ENCODE measurements at places on chromosomes 1 and 21.
A peak's percentile ranks its signal among the peaks of the same experiment; 100 is the strongest.

DNA sequence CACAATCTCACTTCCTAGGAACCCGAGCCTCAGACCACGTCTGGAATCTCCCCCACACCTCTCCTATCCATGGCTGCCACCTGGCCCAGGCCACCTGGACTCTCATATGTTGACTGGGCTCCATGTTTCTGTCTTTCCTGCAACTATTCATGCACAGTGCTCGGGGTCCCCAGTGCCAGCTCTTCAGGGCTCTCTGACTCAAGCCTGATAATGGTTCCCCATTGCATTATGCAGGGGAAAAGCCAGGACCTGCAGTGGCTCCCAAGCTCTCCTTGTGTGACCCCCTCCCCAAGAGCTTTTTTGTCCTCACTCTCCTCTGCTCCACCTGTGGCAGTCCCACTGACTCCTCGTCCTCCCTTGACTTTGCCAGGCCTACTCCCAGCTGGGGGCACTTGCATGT, 417.6 kb downstream of the NPHP4 start:
- no peak for DNase-seq

DNA sequence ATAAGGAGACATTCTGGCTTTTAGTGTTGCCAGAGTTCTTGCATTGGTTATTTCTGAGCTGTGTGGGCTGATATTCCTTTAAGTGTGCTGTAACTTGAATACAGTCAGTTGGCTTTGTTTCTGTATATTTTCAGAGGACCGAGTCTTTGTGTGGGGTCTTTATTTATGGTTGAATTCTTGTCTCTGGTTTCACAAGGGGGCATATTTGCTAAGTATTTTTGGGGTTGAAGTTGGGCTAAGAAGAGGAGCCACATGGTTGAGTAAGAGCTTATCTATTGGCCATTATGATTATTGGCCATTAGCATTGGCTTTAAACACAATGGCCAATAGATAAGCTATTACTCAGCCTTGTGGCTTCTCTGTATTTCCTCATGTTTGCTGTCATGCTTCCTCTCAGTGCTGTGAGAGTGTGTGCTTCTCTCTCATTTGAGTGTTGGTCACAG, 26.3 kb upstream of the PTGFR start:
- DNase-seq = peak; percentile 69

DNA sequence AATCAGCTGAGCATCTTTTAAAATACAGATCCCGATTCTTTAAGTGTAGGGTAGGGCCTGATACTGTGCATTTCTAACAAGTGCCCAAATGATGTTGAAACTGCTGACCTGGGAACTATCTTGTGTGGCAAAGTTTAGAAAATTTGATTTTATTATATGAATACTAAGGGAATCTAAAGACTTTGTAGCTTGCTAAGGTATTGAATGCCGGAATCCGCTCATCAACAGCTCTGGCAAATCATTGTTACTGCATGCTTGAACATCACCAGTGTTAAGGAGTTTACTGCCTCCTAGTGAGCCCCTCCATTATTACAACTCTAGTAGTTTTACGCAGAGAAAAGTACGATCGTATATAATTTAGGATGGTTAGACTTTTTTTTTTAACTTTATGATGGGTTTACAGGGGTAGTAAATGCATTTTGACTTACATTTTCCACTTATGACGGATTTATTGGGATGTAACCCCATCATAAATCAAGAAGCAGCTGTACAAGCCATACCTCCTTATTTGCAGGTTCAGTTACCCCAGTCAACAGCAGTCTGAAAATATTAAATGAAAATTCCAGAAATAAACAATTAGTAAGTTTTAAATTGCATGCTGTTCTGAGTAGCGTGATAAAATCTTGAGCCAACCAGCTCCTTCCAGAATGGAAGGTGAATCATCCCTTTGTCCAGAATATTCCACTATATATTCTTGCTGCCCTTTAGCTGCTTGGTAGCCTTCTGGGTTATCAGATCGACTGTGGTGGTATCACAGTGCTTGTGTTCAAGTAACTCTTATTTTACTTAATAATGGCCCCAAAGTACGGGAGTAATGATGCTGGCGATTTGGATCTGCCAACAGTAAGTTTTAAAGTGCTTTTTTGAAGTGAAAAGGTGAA, 892 bp downstream of the TYW3 start:
- DNase-seq = peak; percentile 64

- no peak for DNase-seq
Measured at GRCh38 chr1:69572921-69573320, 5.2 kb downstream of the LRRC7 start.

DNA sequence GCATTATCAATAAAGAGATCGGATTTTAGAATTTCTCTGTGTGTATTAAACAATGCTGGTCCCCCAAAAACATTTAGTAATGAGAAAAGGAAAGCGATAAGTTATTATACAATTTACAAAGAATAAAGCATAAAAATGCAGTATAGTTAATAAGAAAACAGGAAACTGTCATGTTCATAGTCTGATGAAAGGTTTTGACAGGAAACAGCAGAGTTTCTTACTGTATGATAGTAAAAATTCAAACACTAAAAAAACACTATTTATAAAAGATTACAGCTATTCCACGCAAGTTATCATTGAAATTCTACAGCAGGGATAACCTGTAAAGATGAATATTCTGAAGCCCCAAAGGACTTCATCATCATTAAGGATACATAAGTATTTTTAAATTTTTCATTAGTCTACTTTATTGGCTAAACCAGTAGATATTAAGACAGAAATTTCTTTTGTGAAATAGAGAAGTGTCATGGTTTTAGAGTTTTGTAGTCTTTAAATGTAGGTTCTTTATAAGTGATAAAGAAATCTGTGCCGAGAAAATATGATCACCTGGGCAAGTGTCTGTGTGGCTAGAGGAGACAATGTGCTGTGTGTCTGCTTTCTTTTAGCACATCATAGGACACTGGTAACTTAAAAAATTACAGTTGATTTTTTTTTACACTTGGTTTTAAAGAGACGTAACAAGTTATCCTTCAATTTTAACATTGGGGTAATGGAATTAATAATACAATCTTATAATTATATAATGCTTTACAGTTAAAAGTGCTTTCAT, 49.7 kb upstream of the GFI1 start:
- no peak for DNase-seq

- no peak for DNase-seq
Measured at GRCh38 chr1:243364866-243365265, 109.0 kb downstream of the SDCCAG8 start.

- DNase-seq = no peak
Measured at GRCh38 chr1:3534803-3535637, 76.3 kb downstream of the MEGF6 start.

DNA sequence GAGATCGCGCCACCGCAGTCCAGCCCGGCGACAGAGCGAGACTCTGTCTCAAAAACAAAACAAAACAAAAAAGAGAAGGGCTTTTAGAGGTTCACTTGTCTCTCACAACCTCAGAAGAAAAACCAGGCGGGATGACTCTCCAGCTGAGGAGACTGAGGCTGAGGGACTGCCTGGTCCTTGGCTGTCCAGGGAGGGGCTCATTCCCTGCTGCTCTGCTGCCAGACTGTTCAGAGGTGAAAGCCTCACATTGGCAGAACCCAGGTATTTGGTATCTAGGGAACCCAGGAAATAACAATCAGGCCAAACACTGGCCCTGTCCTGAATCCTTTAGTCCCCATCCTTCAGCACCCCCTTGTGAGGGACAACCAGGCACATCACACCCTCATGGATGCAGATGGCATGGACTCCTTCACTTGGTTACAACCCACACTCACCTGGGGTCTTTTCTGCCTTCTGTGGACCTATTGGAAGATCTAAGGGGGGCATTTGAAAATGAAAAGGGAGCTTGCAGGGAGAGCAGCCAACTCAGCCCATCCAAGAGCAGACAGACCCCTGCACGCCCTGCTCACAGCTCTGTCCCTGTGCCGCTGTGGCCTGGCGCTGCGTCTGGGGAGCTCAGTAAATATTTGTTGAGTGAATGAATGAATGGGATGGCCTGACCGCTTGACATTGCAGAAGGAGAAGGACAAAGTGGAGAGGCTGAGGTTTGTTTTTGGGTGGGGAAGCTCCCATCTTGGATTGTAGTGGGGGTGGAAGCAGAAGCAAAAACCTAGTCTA, 33.4 kb downstream of the CD247 start:
- no peak for DNase-seq

GRCh38 chr1:182257369-182258063, 134.1 kb downstream of the GLUL start:
- no peak for DNase-seq

GRCh38 chr1:107750364-107750959, 214.5 kb downstream of the VAV3 start:
- DNase-seq = peak; percentile 43

- DNase-seq = no peak
Measured at GRCh38 chr1:26684763-26685508, 10.9 kb upstream of the ARID1A start.

DNA sequence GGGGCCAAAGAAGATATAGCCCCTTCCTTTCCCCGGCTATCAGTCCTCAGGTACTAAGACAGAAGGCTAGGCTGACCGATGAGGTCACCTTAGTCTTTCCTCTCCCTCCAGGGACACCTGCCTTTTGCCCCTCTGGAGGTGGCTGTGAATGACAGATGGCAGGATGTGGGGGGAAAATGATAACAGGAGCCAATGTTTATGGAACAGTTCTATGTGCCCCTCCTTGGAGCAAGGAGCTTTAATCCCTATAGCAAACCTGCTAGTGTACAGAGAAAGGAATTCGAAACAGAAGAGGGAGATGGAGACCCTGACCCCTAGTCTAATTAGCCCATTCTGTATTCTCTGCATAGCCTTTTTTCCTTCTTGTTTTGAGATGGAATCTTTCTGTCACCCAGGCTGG, 28.1 kb downstream of the SERINC2 start:
- DNase-seq = no peak

DNA sequence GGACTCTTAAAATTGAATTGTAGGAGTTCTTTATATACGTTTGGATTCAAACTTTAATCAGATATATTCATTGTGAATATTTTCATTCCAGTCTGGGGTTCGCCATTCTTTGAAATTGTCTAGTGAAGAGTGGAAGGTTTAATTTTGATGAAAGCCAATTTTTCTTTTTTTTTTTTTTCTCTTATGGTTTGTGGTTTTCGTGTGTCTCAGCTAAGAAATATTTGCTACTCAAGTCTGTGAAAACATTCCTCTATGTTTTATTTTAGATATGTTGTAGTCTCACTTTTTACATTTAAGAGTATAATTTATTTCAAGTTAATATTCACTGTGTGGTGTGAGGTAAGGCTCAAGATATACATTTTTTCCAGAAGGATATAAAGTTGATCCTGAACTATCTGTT, 220.5 kb downstream of the KCNT2 start:
- peak; percentile 69 for DNase-seq

DNA sequence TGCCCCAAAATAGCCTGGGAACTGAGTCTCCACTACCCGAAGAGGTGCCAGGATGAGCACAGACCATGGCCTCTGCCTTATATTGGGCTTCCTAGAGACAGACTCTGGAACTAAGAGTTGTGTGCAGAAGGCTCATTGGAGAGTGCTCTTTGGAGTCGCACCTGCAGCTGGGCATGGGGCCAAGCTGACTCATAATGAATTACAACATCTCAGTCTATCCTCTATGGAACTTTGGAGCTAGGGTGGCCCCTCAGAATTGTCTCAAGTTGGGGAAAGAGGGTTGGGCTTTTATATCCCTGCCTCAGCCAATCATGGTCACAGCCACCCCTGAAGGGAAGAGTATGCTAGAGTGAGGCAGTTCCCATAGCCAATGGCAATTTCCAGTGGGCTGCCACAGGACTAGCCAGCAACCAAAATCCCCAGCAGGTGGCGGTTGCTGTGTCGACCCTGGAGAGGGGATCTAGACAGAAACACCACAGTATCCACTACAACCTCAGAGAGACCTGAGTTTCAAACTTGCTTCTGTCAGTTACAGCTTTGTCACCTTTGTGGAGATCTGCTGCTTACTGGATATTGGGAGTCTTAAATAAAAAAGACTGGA, 93.8 kb downstream of the DMRTA2 start:
- no peak for DNase-seq

GRCh38 chr1:16245476-16246196, 8.7 kb upstream of the CPLANE2 start:
- no peak for DNase-seq

GRCh38 chr1:1171546-1172340, 1.9 kb upstream of the TTLL10 start:
- no peak for DNase-seq

DNA sequence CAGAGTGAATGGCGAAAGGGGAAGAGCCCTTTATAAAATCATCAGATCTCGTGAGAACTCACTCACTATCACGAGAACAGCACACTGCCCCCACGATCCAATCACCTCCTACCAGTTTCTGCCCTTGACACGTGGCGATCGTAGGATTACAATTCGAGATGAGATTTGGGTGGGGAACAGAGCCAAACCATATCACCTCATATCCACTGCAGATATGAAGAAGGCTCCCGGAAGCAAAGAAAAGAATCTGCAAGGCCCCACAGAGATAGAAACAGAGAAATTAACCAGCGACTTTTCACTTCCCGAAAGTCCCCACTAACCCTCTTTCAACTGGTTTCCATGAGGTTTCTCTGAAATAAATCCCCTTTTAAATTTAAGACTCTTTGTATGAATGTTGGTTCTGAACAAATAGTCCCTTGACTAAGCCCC, 86.2 kb upstream of the IRF2BP2 start:
- DNase-seq = no peak

DNA sequence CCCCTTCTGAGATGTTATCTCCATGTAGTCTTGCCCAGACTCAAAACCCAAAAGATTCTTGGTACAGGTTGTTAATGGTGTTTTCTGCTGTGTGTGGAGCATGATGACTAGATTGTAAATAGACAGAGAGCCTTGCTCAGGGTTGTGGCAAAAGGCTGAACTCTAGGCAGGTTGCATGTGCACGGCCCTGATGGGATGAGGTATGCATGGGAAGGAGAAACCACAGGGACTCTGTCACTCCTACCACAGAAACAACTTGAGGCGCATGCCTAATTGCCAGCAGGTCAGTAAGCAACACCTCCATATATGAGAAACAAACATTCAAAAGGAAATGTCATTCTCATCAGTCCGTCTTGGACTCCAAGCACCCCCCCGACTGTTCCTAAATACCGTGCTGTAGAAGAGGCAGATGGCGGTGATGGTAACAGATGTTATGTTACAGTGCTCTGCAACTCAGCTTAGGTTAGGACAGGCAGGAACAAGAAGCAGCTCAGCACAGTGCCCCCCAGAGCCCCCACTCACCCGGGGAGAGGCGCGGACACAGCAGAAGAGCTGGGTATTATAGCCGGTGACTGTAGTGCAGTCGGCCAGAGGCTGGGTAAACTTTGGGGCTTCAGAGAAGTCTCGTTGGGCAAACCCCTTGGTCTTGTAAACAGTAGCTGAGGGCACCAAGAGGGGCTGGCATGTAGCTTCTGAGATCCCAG, 10.9 kb downstream of the MYBPHL start:
- no peak for DNase-seq

DNA sequence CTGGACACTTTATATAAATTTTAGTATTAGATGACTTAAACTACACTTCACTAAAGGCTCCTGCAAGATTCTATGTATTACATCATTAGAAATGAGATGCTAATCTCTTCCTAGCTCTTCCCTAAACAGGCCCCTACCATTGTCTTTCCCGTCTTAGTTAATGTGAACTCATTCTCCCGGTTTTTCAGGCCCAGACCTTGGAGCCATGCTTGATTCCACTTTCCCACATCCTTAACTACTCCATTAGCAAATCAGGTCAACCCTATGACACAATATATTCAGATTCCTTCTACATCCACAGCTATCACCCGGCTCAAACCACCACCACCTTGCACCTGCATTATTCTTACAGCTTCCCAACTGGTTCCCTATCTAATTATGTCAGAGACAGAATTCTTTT, 73.3 kb downstream of the NVL start:
- no peak for DNase-seq

- no peak for DNase-seq
Measured at GRCh38 chr1:183498342-183498991, 26.2 kb downstream of the SMG7 start.

- no peak for DNase-seq
Measured at GRCh38 chr1:3134381-3135072, 65.5 kb downstream of the PRDM16 start.
